Stimulated activated CD4-positive, alpha-beta T cell treated with anti-CD3 and anti-CD28 coated beads, Interleukin-4, amount 100 ng/mL, for 48 hours (primary cell): ENCODE measurements at places on chromosomes 7 and 10.

DNA sequence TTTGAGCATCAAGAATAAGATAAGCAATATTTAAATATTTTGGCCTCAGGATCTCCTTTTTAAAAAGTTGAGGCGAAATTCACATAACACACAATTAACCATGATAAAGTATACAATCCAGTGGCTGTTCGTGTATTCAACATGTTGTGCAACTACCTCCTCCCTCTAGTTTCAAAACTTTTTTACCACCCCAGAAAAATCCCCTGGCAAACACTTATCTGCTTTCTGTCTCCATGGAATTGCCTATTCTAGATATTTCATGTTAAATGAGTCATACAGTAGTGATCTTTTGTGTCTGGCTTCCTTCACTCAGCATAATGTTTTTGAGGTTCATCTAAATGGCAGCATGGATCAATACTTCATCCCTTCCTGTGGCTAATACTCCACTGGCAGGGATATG, 31.8 kb upstream of the IL15RA start:
- DNase-seq: no peak

GRCh38 chr10:86345859-86346798, 20.5 kb downstream of the GRID1 start:
- DNase-seq: no peak

DNA sequence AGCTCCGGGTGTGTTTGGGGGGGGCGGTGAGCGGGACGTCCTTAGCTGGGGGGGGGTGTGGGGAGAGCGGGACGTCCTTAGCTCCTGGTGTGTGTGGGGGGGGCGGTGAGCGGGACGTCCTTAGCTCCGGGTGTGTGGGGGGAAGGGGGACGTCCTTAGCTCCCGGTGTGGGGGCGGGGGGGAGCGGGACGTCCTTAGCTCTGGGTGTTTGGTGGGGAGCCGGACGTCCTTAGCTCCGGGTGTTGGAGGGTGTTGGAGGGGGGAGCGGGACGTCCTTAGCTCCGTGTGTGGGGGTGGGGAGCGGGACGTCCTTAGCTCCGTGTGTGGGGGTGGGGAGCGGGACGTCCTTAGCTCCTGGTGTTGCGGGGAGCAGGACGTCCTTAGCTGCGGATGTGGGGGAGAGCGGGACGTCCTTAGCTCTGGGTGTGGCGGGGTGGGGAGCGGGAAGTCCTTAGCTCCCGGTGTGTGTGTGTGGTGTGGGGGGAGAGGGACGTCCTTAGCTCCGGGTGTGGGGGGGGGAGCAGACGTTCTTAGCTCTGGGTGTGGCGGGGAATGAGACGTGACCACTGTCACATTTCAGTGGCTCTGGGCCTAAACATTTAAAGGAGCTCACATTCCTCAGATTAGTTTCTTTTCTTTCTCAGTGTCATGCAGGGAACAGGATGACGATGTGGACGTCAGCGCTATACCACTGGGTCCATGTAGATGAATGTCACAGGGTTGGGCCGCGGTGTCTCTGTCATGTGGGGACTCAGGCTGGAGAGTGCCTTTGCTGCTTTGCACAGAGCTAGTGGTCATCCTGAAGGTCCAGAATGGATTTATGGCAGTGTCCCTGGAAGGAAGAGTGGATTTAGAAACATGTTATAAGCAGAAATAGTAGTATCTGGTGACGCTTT, 7.5 kb downstream of the DYNC2I1 start:
- peak; percentile 40 for DNase-seq

GRCh38 chr7:56175771-56176170, 59.6 kb upstream of the NUPR2 start:
- no peak for DNase-seq

DNA sequence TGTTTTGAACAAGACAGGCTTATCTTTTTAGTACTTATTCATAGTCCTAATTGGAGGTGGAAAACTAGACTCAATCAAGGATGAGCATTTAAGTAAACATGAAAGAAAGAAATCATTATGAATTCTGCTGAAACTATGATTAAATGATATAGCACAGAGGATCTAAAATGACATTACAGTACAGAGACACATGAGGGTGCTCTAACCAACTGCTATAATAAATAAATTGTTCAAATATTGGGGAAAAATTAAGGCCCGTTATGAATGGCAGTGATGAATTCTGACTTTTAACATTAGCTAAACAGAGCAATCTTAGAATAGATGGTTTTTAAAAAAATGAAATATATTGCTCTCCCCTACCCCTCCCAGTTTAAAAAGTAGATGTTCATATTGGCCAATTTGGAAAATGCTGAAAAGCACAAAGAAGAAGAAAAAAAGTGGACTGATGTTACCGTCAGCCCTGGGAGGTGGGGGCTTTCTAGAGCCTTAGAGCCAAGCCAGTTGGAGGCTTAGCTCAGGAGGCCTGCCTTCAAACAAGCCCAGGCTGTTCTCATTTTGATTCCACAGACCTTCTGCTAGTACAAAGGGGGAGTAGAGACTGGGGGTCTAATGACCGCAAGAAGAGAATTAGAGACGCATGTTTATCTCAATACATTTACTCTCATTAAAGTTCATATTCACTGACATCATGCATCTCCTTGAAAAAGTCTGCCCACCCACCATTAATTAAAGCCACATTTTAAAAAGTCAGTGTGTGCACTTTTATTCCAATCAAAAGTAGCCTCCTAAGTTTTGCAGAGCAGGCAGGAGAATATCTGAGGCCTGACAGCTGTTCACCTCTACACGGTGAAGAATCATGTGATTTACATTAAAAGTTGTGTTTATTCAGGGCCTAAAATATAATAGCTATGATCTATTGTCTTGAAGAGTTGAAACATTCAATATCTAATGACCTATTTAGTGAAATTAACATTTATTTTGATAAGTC, 10.0 kb downstream of the WNT2 start:
- no peak for DNase-seq

- DNase-seq: no peak
Measured at GRCh38 chr10:95309958-95310357, 19.2 kb upstream of the PDLIM1 start.

- no peak for DNase-seq
Measured at GRCh38 chr10:95456516-95456915, 104.7 kb downstream of the SORBS1 start.

GRCh38 chr10:34609287-34609940, 205.7 kb downstream of the PARD3 start:
- DNase-seq: no peak

DNA sequence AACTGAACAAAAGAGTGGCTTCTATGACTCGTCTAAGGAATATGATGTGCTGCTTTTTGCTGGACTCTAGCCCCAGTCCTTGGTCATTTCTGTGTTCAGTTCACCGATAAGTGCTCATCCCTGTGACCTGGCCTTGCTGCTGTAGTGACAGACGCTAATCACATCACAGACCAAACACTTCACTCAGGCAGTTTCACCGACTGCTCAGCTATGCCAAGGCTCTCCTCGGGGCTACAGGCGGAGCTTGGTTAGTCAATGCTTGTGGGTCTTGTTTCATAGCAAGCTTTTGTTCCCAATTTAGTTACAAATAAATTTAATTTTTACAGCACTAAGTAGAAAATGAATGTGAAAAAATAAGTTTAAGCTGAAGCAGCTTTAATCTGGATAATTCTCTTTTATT, 190.8 kb upstream of the PRKCQ start:
- DNase-seq: no peak

GRCh38 chr10:121183236-121183635, 332.1 kb downstream of the WDR11 start:
- no peak for DNase-seq

DNA sequence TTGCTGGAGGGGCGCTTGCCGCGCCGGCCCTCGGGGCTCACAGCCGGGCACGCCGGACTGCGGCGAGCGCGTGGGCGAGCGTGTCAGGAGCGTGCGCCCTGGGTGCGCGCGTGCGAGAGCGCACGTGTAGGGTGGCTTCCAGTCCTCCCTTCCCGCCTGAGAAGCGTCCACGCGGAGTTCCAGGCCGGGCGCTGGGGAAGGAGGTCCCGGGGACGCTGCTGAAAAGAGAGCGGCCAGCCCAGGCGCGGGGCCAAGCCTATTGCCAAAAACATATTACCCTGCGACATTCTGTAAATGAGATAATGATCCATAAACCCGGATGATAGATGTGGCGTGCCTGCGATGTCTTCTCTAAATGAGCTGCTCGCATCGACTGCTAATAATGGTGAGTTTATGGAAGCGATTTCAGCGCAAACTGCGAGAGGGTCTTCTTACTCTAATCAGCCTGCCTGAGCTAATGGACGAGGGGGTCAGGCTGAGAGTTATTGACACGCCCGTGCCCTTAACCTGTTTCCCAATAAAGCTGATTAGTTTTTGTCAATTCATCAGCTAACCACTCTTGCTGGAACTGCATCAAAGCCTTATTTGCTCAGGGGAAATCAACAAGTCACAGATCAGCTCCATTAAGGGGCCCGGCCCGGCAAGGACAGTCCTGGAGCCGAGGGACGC, 8.0 kb upstream of the MNX1 start:
- DNase-seq: no peak

GRCh38 chr7:92808006-92808405, 28.4 kb downstream of the CDK6 start:
- no peak for DNase-seq

- DNase-seq: no peak
Measured at GRCh38 chr7:43444711-43445578, 138.0 kb upstream of the STK17A start.

- no peak for DNase-seq
Measured at GRCh38 chr10:33291053-33291592, 43.3 kb downstream of the NRP1 start.

DNA sequence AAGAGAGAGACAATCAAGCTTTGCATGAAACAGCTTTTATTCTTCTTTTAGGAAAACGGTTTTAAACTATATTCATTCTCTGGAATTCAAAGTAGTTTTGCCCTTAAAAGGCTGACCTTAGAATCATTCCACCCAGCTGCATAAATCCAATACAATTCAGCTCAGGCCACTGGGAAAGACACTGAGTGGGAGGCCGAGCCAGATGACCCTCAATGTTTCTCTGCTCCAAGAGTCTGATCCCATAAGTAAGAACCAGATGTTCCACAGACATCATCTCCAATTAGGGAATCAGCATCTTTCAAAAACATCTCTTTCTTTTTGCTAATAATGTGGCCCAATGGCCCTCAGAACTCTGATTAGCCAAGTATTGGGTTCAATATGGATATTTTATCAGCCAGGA, 26.1 kb downstream of the CREB3L2 start:
- no peak for DNase-seq

- DNase-seq: peak; percentile 62
Measured at GRCh38 chr7:142626420-142627035, 122.7 kb upstream of the PRSS1 start.

- no peak for DNase-seq
Measured at GRCh38 chr7:32871624-32872371, 19.8 kb downstream of the KBTBD2 start.

DNA sequence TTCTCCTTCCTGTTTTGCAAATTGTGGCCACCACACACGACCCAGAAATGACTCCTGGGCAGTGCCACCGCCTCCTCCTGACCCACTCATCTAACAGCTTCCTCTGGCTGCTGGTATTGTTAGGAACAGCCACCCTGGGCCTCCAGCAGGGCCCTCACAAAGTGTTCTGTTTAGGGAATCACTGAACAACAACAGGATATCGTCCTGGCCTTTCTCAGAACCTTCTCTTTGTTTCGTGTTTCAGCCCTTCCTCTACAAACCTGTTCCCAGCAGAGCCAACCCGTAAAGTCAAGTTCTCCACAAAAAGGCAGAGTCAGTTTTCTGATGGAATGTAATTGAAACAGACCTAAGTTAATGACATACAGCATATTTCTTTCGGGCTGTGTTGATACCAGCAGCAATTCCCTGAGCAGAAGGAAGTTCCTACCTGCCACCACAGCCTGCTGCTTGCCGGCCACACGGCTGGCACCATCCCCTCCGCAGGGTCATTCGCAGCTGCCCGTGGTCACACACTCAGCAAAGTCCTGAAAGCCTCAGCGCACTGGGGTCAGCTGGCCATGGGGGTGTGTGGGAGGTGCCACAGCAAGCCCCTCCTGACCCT, 91.7 kb upstream of the PITRM1 start:
- DNase-seq: no peak

- DNase-seq: no peak
Measured at GRCh38 chr10:114408968-114409444, 4.7 kb upstream of the AFAP1L2 start.

- no peak for DNase-seq
Measured at GRCh38 chr10:20962165-20962564, 65.1 kb upstream of the NEBL start.

DNA sequence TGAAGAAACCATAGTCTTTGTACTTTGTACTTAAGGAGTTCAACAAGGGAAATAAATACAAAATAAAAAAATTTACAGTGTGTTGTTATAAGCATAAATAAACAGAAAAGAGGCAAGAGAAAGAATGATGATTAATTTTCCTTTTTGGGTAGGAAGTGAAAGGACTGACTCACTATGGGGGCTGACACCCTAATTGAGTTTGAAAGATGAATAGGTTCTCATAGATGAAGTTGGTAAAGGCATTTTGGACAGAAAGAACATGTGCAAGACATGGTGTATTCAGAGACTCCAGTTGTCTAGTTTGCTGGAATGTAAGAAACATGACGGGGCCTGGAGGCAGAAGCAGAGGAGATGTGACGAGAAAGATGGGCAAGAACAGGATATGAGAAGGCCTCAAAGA, 83.7 kb downstream of the VPS50 start:
- no peak for DNase-seq

GRCh38 chr7:2044311-2044882, 188.3 kb downstream of the MAD1L1 start:
- no peak for DNase-seq

DNA sequence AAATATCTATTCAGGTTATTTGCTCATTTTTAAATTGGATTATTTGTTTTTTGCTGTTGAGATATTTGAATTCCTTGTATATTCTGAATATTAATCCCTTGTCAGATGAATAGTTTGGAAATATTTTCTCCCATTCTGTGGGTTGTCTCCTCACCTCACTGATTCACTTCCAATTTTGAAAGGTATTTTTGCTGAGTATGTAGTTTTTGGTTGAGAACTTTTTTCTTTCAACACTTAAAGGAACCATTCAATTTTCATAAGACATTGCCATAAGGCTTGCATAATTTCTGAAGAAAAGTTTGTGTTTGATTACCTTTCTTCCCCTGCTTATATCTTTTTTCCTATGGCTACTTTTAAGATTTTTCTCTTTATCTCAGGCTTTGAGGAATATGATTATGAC, 8.9 kb upstream of the SCRN1 start:
- no peak for DNase-seq

GRCh38 chr7:46153583-46153950, 232.5 kb upstream of the IGFBP3 start:
- no peak for DNase-seq

GRCh38 chr10:110762849-110763211, 108.9 kb upstream of the PDCD4 start:
- DNase-seq: no peak

GRCh38 chr7:768881-769504, 41.9 kb upstream of the PRKAR1B start:
- no peak for DNase-seq
